ENCODE measurements at places on chromosomes 5 and 9.

DNA sequence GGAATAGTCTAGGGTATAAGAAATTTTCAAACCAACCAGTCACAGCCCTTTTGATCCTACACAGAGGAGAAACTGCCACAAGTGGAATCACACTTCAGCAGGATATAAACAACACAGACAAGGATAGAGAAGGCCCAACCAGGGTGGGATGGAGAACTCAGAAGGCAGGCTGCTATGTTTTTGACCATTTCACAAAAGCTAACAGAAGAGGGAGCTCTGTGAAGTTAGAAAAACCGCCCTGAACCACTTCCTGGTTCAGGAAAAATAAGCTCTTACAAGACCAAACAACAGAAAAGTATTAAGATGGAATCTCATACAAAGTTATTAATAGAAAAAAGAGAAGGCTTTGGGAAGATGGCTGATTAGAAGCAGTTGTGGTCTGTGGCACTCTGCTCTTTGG, 960 bp upstream of the IFNB1 start:
- no peak for DNase-seq

DNA sequence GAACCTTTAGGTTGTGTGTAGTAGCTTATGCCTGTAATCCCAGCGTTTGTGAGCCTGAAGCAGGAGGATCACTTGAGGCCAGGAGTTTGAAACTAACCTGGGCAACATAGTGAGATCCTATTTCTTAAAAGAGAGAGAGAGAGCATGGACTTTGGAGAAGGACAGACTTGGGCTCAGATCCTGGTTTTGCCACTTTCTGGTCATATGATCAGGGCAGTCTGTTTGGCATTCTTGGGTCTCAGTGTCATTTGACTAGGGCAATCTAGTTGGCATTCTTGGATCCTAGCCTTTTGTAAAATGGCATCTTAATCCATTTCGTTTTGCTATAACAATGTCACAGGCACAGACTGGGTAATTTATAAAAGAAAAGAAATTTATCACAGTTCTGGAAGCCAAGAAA, 28.4 kb downstream of the RCL1 start:
- no peak for DNase-seq

DNA sequence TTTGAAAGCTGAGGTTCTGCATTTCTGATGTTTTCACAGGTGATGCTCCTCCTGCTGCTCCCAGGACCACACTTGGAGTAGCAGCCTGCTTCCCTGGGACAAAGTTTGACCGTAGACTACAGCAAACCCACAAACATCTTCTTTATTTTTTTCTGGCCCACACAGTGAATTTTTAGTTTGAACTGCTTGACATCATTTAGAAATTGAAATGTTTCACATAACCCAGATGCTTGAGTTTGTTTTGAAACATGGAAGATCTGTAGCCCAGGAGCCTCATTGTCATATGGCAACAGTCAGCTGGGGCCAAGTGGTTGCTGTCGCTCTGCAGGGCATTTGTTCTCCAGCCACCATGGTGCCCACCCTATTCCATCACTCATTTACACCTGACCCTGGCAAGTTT, 8.4 kb downstream of the SH3TC2 start:
- DNase-seq: no peak

GRCh38 chr9:121640076-121640475, 11.4 kb upstream of the DAB2IP start:
- peak; percentile 63 for DNase-seq

GRCh38 chr5:125719681-125720347, 703.4 kb upstream of the GRAMD2B start:
- peak; percentile 85 for DNase-seq

GRCh38 chr9:93305497-93306020, 121.6 kb downstream of the WNK2 start:
- no peak for DNase-seq

DNA sequence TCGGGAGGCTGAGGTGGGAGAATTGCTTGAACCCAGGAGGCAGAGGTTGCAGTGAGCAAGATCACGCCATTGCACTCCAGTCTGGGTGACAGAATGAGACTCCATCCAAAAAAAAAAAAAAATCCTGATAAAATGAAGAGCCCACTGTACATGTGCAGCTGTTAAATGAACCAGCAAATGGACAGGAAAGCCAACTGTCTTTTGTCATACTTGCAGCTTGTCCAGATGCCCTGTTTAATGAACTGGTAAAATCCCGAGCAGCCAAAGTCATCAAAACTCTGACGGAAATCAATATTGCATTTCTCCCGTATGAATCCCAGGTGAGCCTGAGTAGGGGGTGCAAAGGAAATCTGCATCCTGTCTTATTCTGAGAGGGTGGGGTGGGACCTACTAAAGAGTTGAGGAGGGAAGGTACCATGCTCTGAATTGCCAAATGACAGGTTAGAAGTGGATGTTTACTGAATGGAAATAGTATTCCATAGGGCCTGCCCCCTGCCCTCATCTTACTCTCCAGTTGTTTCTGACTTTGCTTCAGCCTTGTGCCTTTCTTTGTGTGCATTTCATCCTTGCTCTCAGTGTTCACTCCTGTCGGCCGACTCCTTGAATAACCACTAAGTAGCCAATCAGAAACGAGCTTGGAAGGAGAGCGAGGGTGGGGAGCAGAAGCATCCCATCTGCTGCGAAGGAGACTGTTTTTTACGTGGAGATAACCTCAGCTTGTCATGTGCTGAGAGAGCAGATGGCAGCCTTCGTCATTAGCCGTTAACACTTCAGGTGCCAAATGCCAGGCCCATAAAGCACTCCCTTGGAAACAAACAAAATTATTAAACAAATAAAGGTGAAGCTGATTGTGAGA, 45.7 kb upstream of the CFAP157 start:
- peak; percentile 89 for DNase-seq
